ENCODE measurements at places on chromosomes 16 and 17.

- no peak for DNase-seq
Observed at GRCh38 chr17:71496552-71496951, 624.3 kb upstream of the SOX9 start.

DNA sequence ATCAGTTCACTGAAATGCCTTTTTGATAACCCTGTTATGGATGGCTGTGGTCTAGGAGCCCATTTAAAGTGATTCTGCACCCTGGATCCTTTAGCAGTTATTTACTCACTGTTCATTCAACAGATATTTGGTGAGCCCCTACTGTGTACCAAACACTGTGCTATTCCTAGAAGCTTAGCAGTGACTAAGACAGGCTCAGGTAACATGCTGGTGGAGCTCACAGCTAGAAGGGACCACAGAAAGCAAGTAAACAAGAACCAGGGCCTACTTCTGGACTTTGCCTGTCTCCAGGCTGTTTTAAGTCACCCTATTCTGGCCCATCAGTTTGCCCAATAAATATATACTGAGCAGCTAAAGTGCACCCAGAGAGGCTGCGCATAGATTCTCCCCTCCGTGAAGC is 11.1 kb downstream of the ITGA3 start:
- DNase-seq, result no peak

DNA sequence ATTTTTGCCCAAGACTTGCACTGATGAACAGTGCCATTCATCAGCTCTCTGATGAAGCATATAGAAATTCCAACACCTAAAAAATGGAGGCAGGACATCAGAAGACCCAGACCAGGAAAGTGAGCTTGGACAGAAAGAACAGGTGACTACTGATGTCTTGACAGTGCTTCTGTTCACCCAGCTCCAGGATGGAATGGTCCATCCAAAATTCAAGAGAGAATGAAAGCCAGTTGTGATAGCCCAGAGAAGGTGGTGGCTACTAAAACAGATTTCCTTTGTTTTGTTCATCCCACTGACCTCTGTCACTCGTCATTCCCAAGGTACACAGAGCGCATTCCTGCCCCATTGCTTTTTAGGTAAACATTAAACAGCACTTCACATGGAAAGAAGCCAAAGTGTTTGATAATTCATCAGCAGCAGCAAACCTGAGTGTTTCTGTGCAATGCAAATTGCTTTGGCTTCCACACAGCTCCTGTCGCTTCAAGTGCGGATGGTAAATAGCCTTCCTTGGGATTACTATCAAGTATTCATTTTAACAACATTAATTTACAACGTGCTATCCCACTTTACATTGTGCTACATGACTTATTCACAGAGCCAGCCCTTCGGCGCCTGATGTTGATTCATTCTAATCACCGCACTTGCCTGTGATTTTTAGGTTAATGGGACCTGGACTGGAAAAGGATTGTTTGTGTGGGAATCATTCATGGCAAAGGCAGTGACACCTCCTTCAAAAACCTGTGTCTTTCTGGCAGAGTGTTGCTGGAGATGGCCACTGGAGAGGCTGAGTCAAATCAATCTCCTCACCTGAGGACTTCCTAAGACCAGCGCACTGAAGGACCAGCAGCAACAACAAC is 65.1 kb upstream of the TOX3 start:
- DNase-seq, result no peak

- DNase-seq, result no peak
Observed at GRCh38 chr16:31488468-31489297, 5.8 kb downstream of the SLC5A2 start.

- peak; percentile 72 for DNase-seq
Observed at GRCh38 chr17:57889892-57890856, 40.3 kb upstream of the MRPS23 start.

- DNase-seq, result no peak
Observed at GRCh38 chr17:55238931-55239297, 25.8 kb upstream of the HLF start.

DNA sequence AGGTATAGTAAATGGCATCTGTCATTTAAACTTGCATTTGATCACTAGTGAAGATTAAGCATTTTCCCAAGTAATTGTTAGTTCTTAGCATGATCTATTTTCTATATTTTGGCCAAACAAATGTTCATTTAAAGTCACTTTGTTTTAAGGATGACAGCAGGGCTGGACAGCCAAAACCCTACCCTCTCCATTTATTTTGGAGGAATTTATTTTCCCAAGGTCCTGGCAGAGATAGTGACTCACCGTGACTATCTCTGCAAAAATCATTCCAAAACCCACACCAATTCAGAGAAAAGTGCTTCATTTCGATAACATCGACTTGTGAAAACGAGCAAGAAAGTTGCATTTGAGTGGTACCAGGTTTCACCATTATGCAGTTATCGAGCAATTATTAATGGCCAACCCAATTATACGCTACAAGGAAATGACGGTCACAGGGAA is 665 bp upstream of the AKAP1 start:
- no peak for DNase-seq

DNA sequence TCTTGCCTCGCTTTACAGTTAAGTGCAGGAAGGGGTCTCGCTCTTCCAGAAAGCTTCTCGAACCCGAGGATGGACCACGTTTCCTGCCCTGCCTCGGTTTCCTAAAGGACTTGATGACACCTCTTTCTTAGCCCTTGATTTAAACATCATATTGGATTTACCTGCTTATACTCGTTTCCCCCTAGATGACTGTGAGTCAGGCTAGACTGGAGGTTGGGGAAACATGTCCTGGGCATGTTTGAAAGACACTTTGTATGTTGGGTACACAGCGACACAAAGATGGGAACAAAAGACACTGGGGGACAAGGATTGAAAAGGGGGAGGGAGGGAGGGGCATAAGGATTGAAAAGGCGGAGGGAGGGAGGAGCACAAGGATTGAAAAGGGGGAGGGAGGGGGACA is 30.0 kb downstream of the SDK2 start:
- no peak for DNase-seq

GRCh38 chr17:39573447-39574298 is 34.0 kb downstream of the NEUROD2 start:
- peak; percentile 23 for DNase-seq

DNA sequence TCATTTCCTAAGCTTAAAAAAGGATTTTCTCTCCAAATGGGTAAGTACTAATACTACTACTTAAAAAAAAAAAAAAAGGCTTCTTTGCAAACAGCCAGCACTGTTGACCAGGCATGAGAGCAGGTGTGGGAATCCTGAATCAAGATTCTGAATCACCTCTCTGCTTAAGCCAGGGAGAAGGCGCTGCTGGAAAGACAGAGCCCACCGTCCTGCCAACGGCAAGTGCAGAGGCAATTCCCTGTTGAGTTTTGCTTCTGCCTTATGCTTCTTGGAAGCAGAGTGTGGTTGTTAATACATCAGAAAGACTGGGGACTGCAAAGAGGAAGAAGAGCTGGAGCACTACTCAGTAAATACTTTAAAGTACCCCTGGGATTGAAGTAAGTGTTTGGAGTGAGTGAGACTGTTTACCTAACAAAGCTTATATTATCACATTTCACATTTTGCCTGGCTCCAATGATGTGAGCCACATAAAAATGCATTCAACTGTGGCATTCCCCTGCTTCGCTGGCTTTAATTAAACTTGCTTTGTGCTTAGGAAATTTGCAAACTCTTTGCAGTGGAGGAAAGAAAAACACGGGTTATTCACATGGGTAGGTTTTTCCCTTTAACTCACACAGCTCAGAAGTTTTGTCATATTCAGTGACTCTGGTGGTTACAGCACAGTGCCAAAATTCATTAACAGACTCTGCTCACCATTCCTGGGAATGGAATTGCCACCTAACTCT is 86.0 kb upstream of the KIF2B start:
- no peak for DNase-seq

DNA sequence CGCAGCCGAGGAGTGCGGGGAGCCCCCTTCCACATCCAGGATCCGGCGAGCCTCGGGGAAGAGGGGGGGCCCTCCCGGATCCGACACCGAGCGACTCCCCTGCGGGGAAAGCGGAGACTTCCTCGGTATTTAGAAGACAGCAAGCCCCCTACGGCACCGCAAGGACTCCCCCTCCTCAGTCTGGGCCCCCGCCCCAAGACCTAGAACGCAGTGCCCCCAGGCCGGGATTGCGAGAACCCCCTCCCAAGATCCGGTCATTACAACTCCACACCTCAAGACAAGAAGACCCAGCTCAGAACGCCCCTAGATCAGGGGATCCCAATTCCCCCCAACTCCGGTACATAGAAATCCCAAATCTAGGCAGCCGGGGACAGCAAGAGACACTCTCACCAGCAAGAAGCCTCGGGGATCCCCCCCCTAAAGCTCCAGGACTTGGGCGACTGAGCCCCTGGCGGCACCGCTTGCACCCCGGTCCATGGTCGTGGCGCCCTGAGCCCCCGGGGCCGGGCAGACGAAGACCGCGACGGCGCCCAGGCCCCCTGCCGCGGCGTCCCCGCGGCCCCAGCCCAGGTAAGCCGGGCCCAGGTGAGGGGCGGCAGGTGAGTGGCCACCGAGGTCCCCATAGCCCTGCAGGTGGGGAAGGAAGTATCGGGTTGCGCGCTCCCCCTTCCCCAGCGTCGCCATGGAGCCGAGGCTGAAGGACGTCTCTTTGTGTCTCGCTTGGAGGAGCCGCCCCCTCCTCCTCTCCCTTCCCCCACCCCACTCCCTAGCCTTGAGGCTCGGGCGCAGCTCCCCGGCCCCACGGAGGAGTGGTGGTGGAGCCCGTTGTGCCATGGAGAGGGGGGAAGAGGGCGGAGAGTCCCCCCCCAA is 641 bp downstream of the SBK1 start:
- no peak for DNase-seq

DNA sequence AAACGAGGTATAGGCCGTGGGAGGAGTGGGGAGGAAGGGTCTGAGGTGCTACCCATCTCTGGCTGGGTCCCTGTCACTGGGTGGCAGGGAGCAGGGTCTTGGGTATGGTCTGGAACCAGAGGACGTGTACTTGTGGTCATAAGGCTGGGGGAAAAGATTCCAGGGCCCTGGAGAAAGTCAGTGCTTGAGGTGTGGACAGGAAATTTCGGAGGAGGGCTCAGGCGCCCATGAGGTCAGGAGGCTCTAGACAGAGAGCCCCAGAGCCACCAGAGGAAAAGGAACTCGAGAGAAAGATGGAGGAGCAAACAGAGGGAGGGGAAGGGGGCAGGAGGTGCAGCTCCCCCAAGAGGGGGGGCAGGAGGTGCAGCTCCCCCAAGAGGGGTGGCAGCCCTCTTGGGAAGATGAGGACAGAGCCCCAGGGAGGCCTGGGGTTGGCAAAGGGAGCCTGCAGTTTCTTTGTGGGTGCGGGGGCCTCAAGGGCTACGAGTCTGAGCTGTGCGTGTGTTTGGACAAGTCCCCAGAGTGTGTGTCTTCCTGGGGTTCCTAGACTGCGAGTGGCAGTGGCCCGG is 683 bp upstream of the SLC7A6 start:
- no peak for DNase-seq

GRCh38 chr16:89844739-89845339 is 16.6 kb downstream of the SPIRE2 start:
- DNase-seq, result no peak

DNA sequence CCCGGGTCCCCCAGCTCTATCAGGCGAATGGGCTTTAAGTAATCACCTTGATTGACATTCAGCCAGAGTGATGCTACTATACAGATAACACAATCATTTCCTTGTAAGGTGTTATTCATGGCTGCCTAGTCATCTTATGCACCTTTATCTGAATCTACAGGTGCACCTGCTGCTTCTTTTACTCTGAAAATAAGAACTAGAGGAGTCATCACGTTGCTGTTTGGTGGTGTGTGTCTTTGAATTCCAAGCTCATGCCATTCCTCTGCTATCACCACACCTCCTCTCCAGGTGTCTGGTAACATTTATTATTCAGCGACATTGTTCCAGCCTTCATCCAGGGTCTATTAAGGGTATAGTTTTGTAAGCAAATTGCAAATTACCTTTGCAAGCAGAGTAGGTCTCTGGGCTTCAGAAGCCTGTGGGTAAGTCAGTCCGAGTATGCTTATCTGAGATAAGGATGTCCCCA is 51.9 kb downstream of the NOS2 start:
- no peak for DNase-seq

DNA sequence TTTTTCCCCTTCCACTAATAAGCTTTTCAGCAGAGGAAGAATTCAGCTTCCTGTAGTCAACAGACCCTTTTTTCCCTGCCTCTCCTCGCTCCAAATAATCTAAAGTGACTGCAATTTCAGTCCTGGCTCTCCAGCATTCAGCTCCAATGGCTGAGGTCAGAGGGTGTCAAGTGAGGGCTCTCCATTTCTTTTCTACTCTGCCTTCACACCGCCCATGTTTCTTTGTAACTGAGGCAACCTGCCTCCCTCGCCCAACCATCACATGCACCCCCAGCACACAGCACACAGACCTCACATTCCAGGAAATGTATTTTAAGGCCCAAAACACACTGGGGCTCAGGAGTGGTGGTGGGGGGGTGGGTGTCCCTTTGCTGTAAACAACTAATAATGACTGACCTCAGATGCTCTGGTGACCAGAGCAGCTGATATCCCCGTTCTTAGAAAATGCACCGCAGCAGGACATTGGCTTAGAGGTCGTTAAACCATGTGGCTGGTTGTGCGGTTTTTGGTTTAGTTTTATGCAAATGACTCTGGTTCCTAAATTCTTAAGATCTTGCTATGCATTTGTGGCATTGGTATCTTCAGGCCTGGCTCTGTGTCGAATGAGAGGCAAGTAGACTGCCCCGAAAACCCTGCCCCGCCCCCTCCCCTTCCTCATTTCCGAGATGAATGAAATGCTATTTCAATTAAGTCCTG is 203.6 kb downstream of the ZFHX3 start:
- no peak for DNase-seq

DNA sequence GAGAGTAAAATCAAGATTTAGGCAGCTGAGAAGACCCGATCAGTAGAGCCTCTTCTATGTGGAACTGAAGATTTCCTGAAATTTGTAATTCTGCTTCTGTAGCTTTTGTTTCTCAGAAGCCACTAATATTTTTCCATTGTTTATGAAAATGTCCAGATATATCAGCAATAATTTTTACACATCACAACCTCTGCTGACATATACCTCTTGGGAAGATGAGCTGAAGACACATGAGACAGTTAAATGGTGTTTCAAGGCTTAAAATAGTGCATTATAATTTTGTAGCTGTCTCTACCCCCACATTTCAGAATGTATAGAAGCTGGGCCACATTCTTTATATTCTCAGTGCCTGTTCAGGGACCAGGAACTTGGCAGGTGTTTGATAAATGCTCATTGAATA is 320.6 kb downstream of the HS3ST4 start:
- DNase-seq, result no peak

GRCh38 chr17:72985882-72986720 is 106.4 kb downstream of the SLC39A11 start:
- DNase-seq, result peak; percentile 55

DNA sequence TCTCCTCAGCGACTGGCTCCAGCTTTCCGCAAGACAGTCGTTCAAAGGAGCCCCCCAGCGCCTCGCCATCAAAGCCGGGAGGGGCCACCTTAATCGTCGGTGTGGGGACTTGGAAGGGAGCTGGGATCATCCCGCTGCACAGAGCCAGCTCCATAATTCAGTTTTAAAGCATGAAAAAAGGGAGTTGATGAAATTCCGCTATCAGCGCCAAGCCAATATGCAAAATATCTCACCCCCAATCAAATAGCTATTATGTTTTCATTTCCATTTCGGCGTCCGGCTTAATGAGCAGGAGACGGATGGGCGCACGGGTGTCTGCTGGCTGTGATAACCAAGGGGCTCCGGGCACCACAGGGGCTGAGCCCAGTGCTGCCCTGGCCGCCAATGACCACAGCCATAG is 27.7 kb downstream of the ZFPM1 start:
- no peak for DNase-seq

Measured in fibroblast of the conjunctiva (primary cell).